ENCODE measurements at places on chromosomes 6 and 20.

- peak; percentile 29 for DNase-seq
Observed at GRCh38 chr20:6122111-6122872, 538 bp downstream of the FERMT1 start.

GRCh38 chr6:33324125-33324524 lies 6.6 kb upstream of the ZBTB22 start:
- no peak for DNase-seq

DNA sequence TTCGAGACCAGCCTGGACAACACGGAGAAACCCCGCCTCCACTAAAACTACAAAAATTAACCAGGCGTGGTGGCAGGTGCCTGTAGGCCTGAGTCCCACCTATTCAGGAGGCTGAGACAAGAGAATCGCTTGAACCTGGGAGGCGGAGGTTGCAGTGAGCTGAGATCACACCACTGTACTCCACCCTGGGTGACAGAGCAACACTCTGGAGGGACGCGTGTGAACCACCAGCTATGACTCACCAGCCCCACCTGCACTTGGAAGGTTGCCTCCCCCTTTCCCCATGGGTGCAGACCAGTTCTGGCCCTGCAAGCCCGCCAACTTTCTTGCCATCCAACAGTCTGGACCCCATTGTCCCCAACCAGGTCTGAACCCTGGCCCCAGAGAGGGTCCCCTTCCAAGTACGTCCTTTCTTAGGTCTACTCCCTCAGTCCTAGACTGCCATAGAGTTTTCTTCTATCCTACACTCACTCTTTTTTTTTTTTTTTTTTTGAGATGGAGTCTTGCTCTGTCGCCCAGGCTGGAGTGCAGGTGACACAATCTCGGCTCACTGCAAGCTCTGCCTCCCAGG lies 29.2 kb downstream of the ATP9A start:
- DNase-seq: no peak

DNA sequence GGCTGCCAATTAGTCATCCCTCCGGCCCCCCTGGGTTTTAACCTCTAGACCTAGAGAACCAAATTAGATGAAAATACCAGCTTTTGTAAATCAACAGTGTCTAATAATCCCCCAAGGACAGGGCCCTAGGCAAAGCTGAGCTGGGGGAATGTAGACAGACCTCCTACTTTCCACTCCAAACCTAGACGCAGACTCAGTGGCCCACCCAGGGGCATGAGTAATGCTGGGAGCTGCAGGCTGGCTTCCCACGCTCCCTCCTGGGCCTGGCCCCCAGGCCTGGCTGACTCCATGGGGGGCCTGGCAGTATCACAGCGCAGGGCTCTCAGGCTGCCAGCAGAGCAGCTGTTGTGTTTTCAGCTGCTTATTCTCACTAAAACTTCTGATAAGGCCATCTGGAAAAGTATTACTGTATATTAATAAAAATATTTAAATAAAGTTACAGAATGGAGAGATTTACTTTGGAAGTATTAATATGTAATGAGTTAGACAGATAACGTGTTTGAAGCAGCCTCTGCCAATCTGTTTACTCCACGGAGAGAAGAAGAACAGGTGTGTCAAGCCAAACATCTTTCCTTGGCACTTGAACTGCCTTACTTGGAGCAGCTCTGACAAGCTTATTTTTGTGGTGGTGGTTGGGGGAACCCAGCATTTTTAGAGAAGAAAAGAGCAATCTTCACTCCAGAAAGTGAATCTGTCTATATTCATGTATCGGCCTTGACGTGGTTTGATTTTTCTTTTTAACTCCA lies 144.0 kb upstream of the AGPAT4 start:
- peak; percentile 97 for DNase-seq

DNA sequence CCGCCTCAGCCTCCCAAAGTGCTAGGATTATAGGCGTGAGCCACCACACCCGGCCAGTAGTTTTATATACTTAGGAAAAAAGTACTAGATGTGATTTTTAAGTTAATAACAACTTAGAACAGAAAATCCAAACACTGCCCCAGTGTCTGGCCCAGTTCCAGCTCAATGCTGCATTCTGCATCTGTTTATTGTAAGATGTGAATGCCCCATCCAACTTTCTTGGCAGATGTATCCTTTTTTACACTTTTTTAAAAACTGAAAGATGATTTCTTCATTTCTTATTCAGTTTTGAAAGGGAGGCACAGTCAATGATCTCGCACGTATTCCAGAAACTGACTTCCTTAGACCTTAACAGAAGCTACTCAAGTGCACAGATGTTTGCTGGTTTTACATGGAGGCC lies 85.6 kb upstream of the SRSF6 start:
- no peak for DNase-seq

DNA sequence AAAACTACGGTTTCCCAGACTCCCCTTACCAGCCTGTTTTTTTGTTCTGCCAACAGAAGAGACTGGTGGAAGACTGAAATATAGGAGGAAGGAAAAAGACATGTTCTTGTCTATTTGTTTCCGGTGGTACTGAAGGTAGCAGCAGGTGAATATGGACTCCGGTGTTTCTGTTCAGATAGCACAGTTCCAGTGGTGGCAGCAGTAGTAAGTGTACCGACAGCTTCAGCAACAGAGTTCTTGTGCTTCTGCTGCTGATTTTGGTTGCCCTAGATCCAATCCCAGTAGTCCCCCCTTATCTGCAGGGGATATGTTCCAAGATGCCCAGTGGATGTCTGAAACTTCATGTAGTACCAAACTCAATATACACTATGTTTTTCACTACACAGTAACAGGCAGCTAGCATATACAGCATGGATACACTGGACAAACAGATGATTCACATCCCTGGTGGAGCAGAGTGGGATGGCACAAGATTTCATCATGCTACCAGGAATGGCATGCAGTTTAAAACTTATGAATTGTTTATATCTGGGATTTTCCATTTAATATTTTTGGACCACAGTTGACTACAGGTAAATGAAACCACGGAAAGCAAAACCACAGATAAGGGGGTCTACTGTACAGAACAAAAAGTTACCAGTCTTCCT lies 301.8 kb downstream of the BTBD9 start:
- peak; percentile 53 for DNase-seq

Data from astrocyte of the hippocampus (primary cell).